GM04504 (cell line): ENCODE measurements at places on chromosomes 12 and 14.
A peak's percentile ranks its signal among the peaks of the same experiment; 100 is the strongest.

- DNase-seq, result no peak
Measured at GRCh38 chr12:54020591-54021405, 7.4 kb upstream of the HOXC6 start.

- no peak for DNase-seq
Measured at GRCh38 chr12:128627659-128628058, 196.1 kb downstream of the SLC15A4 start.

DNA sequence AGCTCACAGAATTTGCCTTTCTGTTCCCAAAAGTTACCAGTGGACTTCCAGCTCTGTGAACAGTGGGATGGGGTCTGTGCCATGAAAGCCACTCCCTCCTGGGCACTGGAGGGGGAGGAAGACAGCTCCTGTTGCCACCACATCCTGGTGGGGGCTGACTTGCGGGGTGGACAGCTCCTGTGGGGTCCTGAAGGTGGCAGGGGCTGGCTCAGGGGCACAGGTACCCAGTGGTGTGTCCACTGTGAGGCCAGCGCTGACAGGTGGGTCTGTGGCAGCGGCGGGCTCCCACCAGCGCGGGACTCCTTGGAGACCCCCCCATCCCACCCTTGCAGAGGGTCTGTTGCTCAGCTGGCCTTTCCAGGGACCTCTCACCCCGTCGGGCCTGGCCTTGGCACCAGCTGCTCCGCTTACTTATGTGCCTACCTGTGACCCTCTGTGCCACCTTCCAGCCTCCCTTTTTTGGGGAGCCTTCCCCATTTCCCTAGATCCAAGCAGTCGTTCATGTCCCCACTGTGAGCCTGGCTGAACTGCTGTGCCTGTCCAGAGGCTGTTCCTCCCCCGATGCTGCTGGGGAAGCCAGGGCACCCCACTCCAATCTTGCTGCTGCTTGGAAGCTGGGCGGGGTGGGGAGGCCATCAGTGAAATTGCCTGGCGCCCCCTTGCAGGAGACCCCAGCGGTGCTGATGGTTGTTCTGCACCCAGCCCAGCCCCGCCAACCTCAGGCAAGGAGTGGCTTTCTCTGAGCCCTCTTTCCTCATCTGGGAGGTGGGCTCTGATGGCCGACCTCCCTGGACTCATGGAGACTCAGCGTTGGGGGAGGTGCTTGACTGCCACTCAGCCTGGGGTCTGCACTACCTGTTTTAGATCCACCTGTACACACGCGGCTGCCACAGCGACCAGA is 2.2 kb downstream of the TEDC1 start:
- DNase-seq, result no peak

DNA sequence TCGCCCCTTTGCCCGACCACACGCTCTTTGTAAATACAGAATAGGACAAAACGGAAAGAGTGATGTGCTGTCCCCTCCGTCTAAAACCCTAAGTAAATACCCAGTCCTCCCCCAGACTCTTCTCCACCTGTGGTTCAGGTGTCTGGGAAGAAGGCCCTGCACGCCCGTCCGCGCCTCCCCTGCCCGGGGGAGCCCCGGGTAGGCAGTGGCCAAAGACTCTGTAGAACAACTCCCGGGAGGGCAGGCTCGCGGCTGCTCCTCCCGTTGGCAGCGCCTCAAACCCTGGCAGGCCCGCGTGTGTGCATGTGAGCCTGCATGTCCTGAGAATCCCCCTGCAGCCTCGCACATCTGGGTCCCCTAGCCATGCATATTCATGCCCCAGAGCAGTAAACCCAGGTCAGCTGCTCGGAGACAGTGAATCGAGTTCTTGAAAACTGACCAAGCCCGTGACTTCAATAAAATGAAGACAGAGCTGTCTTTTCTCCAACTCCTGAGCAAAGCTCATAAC is 165.8 kb downstream of the MON2 start:
- peak; percentile 72 for DNase-seq

DNA sequence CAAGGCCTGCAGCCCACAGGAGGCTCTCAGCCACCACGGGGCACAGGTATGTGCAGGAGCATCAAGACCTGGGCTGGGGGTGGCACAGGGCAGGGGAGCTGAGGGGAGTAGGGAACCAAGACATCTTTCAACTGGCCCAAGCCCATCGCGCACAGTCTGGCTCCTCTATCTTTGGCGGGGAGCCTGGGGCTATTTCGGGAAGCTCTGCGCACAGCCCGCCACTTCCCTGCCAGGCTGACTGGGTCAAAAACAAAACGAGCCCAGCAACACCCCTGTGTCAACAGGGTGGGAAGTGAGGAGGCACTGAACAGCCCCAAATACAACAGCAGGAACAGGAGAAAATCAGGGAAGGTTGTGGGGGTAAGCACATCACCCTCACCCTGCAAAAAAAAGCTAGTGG is 83.9 kb downstream of the ARL6IP4 start:
- DNase-seq, result no peak

- no peak for DNase-seq
Measured at GRCh38 chr14:35331605-35332516, 39.7 kb downstream of the PSMA6 start.

GRCh38 chr12:23093488-23093887 is 468.5 kb downstream of the ETNK1 start:
- DNase-seq, result no peak

GRCh38 chr12:1796515-1797010 is 23.8 kb upstream of the LRTM2 start:
- DNase-seq, result no peak

DNA sequence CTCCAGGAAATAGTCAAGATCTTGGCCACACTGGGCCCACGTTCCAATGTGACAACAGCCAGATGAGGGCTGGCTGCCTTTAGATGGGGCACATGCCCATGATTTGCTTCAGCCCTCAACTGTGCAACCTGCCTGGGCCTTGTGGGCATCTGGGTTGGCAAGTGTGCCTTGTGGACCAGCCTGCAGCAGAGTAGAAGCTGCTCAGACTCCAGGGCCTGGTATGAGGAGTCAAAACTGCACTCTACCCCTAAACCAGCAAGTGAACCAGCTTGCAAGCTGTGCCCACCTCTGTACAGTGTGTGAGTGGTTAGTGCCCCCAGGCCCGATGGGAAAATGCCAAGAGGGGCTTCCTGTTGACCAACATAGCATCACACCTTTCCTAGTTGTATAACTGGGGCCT is 17.9 kb downstream of the PHETA1 start:
- DNase-seq, result no peak

- no peak for DNase-seq
Measured at GRCh38 chr14:68898248-68899032, 80.7 kb downstream of the ACTN1 start.

GRCh38 chr14:52313903-52314594 is at the start of gene PTGER2:
TSS of gene PTGER2 (plus strand) at chr14:52314312. CDS start at chr14:52314549, 237 bp downstream.
- DNase-seq, result no peak

DNA sequence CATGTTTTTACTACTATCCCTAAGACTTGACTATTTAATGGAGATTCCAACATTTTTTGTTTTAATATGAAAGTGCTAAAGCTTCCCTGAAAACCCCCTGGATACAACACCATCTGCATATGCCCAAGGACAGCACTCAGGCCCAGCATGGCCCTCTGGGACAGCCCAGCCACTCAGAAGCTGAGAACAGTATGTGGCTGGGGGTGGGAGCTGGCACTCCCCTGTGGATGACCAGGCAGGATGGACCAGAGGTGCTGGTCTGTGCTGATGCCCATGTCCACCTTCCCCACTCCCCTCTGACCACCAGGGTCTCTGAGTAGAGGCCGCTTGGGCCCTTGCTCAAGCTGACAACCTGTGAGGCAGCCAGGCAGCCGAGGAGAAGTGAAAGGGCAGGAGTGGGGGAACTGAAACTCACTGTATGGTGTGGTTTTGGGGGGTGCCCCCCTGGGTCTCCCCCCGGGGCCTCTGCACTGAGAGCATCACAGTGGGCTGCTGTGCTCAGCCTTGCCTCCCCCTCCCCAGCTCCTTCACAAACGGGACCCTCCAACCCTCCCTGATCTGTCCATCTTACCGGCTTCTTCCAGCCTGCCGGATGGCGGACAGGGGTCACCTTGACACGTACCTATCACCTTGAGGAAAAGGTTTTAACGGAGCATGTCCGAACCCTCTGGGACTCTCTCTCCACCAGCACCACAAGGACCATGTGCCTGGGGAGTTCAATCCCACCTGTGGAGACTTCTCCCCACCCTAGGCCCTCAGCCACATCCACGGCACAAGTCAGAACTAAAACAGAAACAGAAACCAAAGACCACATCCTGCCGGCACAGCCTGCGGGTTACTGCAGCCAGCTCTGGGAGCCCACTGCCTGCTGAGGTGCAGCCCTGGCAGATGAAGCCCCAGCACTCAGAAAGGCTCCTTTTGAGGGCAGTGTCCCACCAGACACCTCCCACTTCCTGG is at the start of gene TMEM229B:
TSS of gene TMEM229B (minus strand) at position 785 of the 957 bp plus-strand sequence. CDS start 14,798 bp downstream, outside the sequence.
- peak; percentile 10 for DNase-seq

GRCh38 chr14:80607430-80608190 is 333.9 kb downstream of the CEP128 start:
- DNase-seq, result no peak

DNA sequence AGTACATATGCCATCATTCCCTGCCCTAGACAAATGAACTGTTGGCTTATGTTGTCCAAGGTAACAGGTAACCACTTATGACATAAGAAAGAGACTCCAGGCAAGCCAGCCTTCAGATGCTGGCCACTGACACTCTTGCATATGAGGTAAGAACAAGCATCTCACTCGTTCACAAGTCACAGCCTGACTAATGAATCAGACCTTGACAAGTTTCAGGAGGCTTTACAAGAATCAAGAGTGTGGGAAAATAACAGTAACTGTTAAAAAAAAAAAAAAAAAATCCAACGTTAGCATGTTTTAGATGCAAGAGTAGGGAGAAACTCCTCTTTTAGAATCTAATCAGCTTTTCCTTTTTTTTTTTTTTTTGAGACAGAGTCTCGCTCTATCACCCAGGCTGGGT is 40.7 kb downstream of the ZFYVE1 start:
- DNase-seq, result no peak

- DNase-seq, result no peak
Measured at GRCh38 chr12:78559886-78560285, 304.7 kb upstream of the SYT1 start.

- no peak for DNase-seq
Measured at GRCh38 chr12:32884962-32885361, 11.6 kb downstream of the PKP2 start.

GRCh38 chr14:74563233-74563585 is 48.8 kb downstream of the LTBP2 start:
- no peak for DNase-seq

DNA sequence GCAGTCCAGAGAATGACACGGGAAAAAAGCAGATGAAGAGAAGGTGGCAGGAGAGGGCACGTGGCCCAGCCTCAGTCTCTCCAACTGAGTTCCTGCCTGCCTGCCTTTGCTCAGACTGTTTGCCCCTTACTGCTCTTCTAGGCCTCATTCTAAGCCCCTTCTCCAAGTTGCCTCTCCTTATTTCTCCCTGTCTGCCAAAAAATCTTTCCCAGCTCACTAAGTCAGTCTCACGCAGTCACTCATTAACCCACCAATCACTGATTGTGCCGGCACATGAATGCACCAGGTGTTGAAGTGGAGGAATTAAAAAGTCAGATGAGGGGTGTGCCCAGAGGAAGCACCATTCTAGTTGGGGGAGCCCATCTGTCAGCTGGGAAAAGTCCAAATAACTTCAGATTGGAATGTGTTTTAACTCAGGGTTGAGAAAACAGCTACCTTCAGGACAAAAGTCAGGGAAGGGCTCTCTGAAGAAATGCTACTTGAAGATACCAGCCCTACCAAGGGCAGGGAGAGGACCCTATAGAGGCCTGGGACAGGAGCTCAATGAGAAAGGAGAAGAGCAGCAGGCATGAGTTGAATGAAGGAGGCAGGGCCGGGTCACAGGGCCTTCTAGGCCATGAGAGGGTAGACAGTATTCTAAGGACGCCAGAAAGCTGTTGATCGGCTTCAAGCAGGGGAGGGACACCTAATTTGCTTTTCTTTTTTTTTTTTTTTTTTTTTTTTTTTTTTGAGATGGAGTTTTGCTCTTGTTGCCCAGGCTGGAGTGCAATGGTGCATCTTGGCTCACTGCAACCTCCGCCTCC is 40.9 kb downstream of the DAD1 start:
- DNase-seq, result no peak

DNA sequence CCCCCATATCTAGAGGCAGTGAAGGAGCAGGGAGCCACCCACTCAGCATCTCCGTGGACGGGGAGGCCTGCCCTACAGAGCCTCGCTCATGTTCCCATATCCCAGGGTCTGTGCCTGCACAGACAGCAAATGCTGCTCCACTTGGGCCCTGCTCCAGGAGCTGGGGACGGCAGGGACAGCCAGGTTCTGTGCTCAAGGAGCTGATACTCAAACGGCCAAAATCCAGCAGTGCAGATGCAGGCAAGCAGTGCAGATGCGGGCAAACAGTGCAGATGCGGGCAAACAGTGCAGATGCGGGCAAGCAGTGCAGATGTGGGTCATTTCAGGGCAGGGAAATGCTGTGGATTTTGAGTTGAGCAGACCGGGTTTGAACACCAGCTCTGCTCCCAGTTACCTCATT is 6.2 kb upstream of the SERPINA12 start:
- DNase-seq, result no peak

- no peak for DNase-seq
Measured at GRCh38 chr14:94761348-94761996, 8.4 kb downstream of the GSC start.

DNA sequence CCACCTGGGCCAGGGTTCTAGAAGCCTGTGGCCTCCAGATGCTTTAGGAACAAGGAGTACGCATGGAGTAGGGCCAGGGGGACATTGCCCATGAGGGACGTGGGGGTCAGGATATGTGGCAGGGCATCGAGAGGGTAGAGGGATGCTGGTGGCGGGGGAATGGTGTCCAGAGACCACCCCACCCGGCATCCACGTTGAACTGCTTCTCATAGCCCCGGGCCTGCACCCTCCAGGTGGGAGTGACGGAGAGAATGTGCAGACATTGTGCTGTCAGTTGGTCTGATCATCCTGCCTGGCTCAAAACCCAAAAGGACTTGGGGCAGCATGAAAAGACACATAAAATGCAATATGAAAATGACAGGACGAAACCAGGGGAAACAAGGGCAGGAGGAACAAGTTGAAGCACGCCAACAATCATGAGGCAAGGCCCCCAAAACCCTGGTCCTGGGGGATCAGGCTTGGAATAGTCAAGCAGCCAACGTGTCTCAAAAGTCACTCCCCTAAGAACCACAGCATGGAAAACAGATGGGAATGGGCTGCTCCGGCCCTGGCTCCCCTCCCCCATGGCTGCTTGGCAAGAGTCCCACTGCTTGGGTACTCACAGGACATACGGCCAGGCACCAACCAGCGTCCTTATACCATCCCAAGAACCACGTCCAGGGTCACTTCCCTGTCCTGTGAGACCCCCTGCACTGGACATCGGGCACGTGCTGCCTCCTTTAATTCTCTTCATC is 117.9 kb downstream of the DICER1 start:
- no peak for DNase-seq

- DNase-seq, result no peak
Measured at GRCh38 chr14:56112781-56113180, 5.4 kb upstream of the PELI2 start.

- no peak for DNase-seq
Measured at GRCh38 chr14:101233021-101233366, 328.3 kb upstream of the DIO3 start.

- DNase-seq, result peak; percentile 19
Measured at GRCh38 chr12:62006076-62006732, 254.0 kb upstream of the USP15 start.

DNA sequence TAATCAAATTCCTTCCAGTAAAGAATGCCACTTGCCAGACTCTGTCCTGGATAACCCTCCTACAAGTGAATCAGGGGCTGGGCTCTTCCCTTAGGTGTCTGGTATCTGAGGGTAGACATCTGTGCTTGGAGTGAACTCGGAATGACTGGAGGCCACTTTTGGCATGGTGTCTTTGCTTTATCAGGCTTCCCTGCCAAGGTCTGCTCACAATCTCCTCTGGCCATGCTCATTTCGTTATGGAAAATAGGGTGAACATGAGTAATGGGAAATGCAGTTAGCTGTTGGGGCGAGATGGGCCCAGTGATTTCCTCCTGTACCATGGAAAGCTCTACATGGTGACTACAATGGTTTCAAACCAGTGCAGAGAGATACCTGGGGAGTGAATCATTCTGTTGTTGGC is 212.9 kb downstream of the NRXN3 start:
- DNase-seq, result no peak
